Trophoblast cell (in vitro differentiated cells and primary cell): ENCODE measurements at places on chromosomes 3 and 15.

- H3K36me3 ChIP-seq = no peaks in the 10 kb centered on the region
- peaks cover 8% of the 10 kb centered on the region for H3K27me3 ChIP-seq
- peaks cover 13% of the 10 kb centered on the region for H3K4me1 ChIP-seq
- peak; percentile 15 for DNase-seq
- no peak overlapping the region for H3K4me3 ChIP-seq
Measured at GRCh38 chr3:141663993-141664392, 74.1 kb upstream of the RNF7 start.

GRCh38 chr3:31392568-31392967 lies 140.2 kb upstream of the STT3B start:
- no peaks in the 10 kb centered on the region for H3K27me3 ChIP-seq
- H3K27ac ChIP-seq = no peak overlapping the region
- no peak overlapping the region for H3K4me3 ChIP-seq
- H3K36me3 ChIP-seq = no peaks in the 10 kb centered on the region

DNA sequence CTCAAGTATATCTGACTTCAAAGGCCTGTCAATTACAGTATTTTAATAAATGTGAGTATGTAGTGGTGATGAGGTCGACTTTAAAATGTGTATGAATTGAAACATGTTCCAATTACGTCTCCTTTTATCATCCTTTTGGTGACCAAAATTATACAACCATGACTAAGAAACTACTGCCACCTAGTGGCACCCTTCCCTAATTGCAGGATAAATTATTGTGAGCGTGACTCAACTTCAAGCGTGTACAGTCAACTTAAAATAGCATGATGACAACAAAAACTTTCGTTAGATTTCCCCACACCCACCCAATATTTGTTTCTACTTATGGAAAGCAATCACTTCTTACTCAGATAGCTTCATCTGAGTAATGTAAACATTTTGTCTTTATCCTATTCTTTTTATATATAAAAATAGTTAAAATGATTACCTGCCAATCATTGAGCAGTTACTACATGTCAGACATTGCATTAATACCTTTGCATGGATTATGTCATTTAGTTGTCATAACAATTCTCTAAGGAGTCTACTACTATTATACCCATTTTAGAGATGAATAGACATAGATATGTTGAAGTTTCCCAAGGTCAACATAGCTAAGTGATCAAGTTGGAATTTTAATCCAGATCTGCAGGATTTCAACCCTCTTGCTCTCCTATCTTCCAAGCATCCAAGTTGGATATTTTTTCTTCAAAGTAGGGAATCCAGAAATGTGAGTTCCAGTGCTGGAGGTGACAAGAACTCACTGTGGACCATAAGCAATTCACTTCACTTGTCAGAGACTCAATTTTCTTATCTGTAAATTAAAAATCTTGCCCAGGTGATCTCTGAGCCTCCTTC lies 106.0 kb downstream of the MEX3B start:
- H3K4me3 ChIP-seq = no peak overlapping the region
- no peak overlapping the region for H3K27ac ChIP-seq
- H3K27me3 ChIP-seq = no peaks in the 10 kb centered on the region

GRCh38 chr15:82040862-82041261 lies 5.0 kb downstream of the MEX3B start:
- peaks cover 16% of the 10 kb centered on the region for H3K27me3 ChIP-seq
- peaks cover 10% of the 10 kb centered on the region for H3K36me3 ChIP-seq
- no peak for DNase-seq
- no peak overlapping the region for H3K27ac ChIP-seq
- H3K4me1 ChIP-seq = peaks cover 4% of the 10 kb centered on the region
- H3K4me3 ChIP-seq = no peak overlapping the region

GRCh38 chr3:195046441-195046840 lies 224.5 kb downstream of the XXYLT1 start:
- no peaks in the 10 kb centered on the region for H3K27me3 ChIP-seq
- H3K4me1 ChIP-seq = peaks cover 2% of the 10 kb centered on the region
- no peak overlapping the region for H3K27ac ChIP-seq
- no peaks in the 10 kb centered on the region for H3K36me3 ChIP-seq

DNA sequence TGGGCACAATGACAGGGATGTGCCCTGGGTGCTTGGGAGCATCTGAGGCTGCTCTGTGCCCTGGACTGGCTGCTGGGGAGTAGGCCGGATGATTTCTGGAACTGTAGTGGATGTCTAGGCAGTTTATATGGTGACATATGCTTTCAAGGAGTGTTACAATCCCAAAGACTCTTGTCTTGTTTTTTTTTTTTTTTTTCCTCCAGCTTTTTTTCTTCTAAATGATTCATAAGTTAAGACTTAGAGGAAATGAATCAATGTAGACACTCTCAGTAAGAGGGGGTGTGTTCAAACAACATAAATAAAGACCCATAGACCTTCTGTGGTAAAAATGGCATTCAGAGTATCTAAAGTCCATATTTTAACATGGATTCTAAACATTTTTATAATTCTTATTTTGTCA lies 706.1 kb upstream of the GOLIM4 start:
- no peak overlapping the region for H3K27ac ChIP-seq
- no peak overlapping the region for H3K4me3 ChIP-seq
- no peaks in the 10 kb centered on the region for H3K4me1 ChIP-seq
- H3K27me3 ChIP-seq = no peaks in the 10 kb centered on the region
- DNase-seq = peak; percentile 4
